Stimulated activated CD4-positive, alpha-beta T cell treated with anti-CD3 and anti-CD28 coated beads, Interleukin-4, amount 100 ng/mL, for 4 hours (primary cell): ENCODE measurements at places on chromosomes 16 and 17.

- no peak for DNase-seq
Observed at GRCh38 chr16:3655030-3655395, 522 bp downstream of the DNASE1 start.

DNA sequence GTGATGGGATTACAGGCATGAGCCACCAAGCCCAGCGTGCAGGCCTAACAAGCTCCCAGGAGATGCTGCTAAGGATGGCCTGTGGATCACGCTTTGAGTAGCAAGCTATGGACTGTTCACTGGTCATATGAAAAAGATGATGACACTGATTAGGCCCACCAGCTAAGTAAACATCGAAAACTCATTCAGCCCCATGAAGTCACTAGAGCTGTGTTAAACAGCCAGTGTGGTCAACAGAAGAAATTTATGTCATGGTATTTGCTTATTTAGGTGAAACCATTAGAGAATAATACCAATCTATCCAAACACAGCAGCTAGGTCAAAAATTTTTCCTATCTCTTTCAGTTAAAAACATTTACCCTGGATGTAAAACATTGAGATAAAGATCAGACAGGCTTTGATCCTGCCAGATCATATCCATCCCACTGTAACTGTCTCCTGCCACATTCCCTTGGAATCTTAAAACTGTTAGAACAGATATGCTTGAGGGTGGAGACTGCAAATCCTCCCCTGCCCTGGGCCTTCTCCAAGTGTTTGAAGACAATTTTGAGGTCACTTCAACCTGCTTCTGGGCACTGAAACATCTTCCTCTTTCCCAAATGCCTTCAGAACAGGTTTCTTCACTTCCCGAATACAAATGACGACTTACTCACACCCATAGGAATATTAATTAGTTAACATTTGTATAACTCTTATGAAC lies 30.9 kb downstream of the HOXB1 start:
- no peak for DNase-seq

DNA sequence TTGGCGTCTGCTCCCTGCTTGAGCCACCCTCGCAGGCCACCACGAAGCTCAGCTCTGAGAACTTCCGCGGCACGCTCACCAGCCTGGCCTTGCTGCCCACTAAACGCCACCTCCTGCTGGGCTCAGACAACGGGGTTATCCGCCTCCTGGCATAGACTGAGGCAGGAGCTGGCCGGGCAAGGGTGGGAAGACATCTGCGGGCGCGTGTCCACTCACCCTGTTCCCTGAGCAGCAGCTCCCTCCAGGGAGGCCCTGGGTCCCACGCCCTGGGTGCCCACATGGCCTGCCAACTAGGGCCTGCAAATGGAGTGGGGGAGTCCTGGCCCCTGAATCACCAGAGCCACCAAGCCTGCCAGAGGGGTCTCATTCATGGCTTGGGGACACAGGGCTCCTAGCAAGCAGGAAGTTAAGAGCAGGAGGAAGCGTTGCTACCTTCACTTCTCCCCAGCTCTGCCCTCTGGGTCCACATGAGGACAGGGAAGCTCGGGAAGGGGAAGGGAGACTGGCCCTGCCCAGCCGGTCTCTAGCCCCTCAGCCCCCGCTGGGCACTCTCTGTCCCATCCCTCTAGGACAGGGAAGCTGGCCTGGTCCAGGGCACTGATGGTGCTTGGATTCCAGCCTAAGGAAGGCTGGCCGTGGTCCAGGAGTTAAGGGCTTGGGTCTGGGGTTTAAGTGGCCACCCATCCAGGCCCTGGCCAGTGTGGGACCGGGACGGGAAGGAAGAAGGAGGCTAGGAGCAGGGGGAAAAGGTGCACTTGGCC lies 5.0 kb upstream of the SERPINF2 start:
- no peak for DNase-seq

GRCh38 chr16:78460428-78460827 lies 361.0 kb downstream of the WWOX start:
- DNase-seq = no peak

DNA sequence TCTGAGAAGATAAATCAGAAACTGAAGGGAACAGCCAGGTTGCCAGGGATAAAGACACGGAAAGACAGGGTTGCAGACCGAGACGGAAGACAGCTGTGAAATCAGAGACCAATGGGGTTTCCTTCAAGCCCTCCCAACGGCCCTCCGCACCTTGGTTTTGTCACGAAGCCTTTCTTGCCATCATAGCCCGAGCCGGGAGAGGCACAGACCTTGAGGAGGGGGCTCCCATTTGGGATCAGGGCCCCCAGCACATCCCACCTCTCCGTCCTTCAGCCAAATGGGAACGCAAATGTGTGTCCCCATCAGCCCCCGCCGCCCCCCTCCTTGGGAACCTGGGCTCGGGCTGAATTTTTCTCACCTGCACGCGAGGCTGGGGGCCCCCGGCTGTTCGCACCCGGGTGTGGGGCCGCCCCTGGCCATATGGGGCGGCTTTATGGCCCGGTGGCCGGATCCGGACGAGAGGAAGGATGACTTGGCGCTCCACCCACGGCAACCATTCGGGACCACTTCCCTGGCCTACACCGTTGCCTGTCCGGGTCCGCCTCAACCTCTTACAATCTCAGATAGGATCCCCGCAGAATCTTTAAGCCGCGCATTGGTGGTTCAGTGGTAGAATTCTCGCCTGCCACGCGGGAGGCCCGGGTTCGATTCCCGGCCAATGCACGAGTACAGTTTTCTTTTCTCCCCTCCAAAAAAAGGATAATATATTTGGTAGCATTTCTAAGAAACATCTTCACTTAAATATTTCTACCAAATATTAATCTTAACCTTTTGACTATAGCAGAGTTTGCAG lies 1.4 kb upstream of the HES7 start:
- peak; percentile 83 for DNase-seq

- DNase-seq = no peak
Observed at GRCh38 chr16:86034421-86034919, 135.5 kb downstream of the IRF8 start.

DNA sequence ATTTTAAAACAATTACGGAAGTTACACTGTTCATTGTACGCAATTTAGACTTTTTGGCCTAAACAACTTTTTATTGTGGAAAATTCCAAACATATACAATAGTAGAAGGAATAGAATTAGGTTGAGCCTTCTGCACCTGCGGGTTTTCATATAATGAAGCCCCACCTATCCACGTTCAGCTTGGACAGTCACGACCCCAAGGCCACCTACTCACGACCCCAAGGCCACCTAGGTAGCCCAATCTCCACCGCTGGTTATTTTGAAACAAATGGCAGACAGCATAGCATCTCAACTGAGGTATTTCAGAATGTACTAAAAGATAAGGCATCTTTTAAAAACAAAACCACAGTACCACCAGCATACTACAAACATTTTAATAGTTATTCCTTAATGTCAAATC lies 631 bp downstream of the NLRC5 start:
- no peak for DNase-seq

GRCh38 chr17:957856-958421 lies 21.6 kb downstream of the NXN start:
- DNase-seq = no peak

GRCh38 chr17:76691379-76692191 lies 19.2 kb downstream of the MXRA7 start:
- no peak for DNase-seq

GRCh38 chr16:27025581-27025980 lies 41.1 kb upstream of the C16orf82 start:
- no peak for DNase-seq

- DNase-seq = no peak
Observed at GRCh38 chr17:64066716-64067115, 46.3 kb upstream of the ICAM2 start.

- peak; percentile 8 for DNase-seq
Observed at GRCh38 chr17:58153046-58153445, 4.9 kb downstream of the OR4D1 start.

- no peak for DNase-seq
Observed at GRCh38 chr17:64085650-64086005, 44.3 kb downstream of the ERN1 start.

DNA sequence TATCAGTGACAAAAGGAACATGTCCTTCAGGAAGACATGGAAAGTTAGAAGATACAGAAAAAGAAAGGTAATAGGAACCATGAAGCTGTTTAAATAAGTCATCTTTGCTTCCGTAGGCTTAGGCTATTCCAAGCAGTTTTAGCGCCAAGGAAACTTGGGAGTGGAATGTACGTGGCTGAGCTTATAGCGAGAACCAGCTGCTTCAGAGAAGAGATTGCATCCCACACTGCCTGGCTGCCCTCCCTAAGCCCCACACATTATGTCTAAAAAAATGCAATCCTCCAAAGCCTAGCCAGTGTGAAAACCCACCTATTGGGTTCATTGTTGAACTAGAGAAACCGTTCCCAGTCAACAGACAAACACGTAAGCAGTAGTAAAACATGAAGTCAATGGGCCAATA lies 149.9 kb downstream of the SLC39A11 start:
- DNase-seq = no peak

DNA sequence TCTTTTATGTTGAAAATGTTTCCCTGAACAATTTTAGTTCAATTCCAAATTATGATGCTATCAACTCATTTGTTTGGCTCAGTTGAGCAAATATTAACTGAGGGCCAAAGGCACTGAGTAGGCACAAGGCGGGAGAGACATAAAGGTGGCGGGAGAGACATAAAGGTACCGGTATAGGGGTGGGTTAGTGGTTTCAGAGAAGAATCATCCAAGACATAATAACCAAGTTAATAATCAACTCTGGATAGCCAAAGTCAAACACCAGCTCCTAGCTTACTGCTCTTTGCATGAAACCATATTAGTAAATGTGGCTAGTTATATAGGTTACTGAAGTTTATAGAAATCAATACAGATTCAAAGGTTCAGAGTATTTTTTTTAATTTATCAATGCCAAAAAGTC lies 91.7 kb downstream of the RPGRIP1L start:
- no peak for DNase-seq

- DNase-seq = no peak
Observed at GRCh38 chr16:53821957-53822625, 118.1 kb downstream of the FTO start.

GRCh38 chr16:3734758-3735221 lies 17.5 kb upstream of the TRAP1 start:
- DNase-seq = no peak

DNA sequence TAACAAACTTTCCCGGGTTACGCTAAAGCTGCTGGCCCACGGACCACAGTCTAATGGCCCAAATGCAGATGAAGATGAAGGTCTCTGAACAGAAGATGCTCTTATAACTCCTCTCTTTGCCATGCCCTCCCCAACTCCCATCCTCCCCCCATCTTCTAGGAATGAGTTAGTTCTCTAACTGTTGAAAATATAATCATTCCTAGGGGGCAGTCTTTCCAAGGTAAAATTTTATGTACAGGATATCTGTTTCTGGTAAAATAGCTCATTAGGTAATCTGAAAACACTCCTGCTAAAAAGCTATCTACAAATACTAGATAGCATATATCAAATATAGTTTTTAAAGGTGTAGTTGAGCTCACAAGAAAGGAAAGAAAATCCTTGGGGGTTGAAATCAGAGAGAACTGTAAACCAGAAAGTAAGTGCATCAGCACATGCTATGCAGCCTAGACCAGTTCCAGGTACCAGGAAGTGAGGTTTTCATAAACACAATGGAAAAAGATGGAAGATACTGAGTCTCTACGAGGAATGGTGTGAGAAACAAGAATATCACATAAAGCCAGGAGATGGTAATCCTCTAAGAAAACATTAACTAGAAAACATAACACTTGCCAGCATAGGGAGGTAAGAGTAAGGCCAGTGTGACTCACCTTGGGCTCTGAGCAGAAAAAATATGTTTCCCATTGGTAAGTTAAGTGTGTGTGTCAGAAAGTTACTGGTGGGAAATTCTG lies 38.1 kb downstream of the CMC2 start:
- DNase-seq = no peak

DNA sequence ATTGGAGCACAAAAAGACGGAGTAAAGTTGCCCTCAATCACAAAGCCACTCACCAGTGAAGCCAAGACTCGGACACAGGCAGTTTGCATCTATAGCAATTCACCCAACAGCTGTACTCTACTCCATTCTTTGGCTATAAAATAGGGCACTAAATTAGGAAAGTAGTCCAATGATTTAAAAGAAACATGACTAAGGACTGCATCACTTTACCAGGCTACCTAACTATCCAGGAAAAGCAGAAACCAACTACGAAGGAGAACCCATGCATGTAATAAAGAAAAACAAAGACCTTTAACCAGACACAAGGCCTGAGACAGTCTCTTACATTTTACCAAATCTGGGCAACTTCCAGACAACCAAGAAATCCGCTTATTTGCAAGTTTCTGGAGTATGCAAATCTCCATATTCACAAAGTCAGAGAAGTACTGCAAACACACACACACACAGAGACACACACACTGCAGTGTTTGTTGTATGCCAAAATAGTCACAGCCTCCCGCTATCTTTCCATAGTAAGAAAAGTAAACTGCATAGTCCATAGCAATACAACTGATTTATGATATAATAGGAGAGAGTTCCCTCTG lies 59.8 kb downstream of the CDH11 start:
- DNase-seq = no peak

GRCh38 chr16:20612551-20613480 lies 36.6 kb upstream of the ACSM2B start:
- DNase-seq = no peak

DNA sequence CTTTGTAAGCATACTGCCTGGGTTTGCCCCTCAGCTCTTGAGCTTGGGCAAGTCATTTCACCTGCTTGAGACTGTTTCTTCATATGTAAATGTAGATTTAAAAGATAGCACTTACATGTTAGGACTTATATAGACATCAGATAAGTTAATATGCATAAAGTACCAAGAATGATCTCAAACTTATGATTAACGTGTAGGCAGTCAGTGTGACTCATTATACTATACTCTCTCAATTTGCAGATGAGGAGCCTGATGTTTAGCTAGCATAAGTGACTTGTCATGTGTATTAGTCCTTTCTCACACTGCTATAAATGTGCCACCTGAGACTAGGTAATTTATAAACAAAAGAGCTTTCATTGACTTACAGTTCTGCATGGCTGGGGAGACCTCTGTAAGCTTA lies 690.5 kb downstream of the KCNJ2 start:
- DNase-seq = no peak

DNA sequence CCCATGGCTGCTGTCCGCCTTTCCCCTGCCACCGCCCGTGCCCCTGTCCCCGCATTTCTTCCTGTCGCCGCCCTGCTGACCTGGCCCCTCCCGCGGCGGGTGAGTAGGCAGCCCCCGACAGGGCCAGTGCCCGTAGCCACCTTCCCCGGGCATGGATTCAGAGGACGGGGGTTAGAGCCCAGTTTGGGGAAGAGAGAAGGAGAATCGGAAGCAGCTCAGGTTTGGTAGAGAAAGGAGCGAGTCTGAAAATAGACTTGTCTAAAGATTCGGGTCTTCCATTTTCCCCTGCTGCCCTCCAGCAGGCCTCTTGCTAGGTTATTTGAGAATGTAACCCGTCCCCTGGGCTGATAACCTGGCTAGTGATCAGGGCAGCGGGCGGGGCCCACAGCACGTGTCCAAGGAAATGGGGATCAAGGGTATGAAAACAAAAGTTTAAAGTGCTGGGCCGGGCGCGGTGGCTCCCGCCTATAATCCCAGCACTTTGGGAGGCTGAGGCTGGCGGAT lies 7.9 kb upstream of the CLDN9 start:
- DNase-seq = no peak
